CD4-positive, alpha-beta T cell treated with Interleukin-4 for 1 hour (primary cell): ENCODE measurements at places on chromosomes 16 and 17.

DNA sequence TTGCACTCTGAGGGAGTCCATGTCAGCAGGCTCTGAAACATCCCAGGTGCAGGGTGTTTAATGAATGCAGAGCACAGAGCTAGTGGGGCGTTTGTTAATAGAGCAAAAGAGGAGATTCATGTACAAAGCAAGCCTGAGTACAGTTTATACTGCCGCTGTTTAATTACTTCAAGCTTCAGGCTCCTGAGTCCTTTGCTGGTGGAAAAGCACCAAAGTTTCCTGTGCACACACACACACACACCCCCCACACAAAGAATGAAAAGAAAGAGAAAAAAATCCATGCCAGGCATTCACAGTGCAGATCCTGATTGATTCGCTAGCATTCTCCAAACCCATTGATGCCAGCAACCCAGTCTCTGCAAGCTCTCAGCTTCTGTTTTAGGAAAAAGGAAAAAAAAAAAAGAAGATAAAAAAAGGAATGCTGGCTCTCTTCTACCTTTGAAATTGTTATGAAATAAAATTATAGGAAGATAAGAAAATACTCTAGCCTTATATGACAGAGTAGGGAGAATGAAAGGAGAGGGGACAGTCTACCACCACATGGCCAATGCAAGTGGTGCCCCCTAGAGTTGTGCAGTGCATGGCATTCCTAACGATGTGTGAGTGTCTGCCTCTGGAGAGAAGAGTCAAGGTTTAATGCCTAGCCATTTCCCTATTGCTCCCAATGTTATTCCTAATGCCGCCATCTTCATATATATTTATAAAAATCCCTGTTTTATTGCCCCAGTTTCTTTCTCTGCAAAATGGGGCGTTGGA lies 216.5 kb downstream of the TMEM114 start:
- DNase-seq, result no peak

- no peak for DNase-seq
Observed at GRCh38 chr16:49961089-49961488, 63.9 kb upstream of the CNEP1R1 start.

- no peak for DNase-seq
Observed at GRCh38 chr16:89064606-89065457, 28.8 kb upstream of the ACSF3 start.

DNA sequence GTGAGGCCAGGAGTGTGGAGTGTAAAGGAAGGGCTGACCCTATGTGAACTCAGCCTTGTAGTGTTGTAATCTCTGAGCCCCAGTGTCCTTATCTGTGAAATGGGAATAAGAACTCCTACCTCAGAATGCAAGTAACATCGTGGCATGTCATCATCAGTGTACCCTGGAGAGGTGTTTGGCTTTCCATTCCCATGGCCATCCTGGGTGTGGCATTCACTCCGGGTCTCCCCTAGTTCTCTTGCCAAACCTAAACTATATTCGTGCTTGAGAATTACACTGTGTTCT lies 1.9 kb downstream of the NXPH3 start:
- DNase-seq, result no peak

DNA sequence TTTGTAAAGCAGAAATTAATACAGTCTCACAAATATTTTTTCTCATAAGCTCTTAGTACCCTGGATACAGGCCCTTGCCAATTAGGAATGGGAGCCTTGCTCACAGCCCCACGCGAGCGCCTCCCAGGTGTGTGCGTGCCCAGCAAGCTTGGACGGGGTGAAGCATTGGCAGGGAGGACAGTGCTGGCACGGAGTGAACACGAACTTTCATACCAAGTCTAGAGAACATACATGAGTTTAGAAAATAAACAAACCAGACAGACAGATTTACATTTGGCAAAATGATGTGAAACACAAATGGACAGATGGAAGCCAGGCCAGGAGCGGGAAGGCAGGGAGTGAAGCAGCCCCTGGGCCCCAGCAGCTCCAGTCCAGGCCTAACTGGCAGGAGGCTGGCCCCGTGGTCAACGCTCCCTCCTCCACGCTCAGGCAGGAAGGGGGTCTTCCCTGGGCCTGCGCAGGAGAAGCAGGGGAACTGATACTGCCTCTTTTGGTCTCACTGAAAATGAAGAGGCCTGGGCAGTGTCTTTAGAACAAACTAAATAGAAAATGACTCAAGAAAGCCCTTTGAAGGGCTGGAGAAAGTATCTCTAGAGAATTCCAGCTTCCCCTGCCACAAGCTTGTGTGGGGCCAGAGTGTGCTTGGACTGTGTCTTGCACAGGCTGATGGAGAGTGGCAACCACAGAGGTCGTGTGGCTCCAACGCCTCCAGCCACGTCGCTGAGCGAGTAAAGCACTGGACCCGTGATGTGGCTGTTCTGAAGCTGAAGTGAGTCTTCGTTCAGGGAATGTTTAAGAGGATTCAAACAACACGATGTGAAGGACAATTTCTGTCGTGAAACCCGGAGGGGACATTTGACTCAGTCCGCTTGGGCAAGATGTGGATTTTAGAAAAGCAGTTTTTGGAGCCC lies 9.9 kb upstream of the FOXJ1 start:
- DNase-seq, result no peak

GRCh38 chr17:74478420-74479100 lies 12.1 kb downstream of the CD300A start:
- peak; percentile 60 for DNase-seq

DNA sequence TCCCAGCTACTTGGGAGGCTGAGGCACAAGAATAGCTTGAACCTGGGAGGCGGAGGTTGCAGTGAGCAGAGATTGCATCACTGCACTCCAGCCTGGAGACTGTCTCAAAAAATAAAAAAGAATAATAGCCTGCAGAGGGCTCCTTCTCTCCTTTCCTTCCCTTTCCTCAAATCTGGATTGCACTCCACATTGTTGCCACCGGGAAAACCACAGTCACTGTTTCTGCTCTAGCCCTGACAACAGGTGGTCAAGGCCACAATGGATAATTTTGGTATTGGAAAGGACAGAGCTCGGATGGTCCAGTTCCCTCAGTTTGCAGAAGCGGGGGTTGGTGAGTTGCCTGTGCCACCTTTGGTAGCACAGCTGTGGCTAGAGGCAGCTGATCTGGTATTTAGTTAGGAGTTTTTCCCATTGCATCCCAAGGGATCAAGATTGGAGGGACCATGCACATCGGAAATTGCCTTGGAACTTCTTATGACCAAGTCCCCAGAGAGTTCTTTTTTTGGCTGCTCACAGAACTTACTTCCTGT lies 44.7 kb upstream of the PRSS54 start:
- no peak for DNase-seq

DNA sequence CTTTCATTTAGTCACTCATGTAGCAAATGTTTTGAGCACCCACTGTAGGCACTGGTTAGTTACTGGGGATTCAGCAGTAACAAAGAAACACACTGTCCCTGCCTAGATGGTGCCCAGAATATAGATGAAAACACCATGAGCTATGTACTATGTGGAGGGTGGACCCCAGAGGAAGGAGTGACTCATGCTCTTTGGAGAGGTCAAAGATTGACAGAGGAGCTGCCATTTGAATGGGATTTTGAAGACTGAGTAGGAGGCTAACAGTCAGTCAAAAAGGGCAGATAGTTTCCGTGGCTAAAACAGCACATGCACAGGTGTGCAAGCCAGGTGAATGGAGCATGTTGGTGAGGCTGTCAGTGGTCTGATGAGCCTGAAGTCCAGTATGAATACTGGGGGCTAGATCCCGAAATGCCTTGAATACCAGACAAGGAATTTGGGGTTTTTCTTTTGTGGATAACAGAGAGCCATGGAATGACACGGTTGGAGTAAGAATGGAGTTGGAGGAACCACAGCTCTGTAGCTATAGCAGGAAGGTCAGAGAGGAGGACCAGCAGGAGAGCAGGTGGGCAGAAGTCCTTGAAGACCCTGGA lies 6.1 kb downstream of the IL21R start:
- DNase-seq, result peak; percentile 56

GRCh38 chr16:52832771-52833170 lies 219.9 kb downstream of the CHD9NB start:
- no peak for DNase-seq

DNA sequence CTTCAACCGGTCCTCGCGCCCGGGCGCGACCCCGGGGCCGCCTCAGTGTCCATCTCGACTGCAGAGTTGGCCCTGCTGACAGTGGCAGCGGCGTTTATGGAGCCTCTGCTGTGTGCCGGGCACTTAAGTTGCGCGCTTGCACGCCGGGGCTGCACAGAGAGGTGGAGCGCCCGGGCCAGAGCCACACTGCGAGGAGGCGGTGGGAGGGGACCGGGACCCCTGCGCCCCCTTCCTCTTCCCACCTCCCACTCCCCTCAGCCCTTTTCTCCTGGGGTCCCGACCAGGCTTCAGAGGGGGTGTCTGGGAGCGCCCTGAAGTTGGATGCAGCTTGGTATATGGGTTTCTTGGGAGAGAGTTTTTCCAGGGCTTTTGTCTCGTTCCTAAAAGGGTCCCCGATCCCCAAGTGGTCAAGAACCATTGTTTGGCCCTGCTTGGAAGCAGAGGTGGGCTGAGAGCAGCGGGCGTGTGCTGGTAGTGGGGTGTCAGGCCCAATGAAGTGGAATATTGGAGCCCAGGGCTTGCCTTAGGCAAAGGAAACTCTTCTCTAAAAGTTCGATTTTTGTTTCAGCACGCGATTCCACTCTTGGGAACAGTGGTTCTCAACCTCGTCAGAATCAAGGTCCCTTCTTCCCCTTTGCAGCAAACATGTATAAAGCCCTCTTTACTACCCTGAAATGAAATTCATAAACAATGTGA lies 605 bp downstream of the MRTFB start:
- DNase-seq, result peak; percentile 12

GRCh38 chr16:8962393-8963009 lies 1.2 kb downstream of the USP7 start:
- DNase-seq, result peak; percentile 76

GRCh38 chr17:33169580-33170285 lies 123.4 kb downstream of the ASIC2 start:
- DNase-seq, result no peak

DNA sequence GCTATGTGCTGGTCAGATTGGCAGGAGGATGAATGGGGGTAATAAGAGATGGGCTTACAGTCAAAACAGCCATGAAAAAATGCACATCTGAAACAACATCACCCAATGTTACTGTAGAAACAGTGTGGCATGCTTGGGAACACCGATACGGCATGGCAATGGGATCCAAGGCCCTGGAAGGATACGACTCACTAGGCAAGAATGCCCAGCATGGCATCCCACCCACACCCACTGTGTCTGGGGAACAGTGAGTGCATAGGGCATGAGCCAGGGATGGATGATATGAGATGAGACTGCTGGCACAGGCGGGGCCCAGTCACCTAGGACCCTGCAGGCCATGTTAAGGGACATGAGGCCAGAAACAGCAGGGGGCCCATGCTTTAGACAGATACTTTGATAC lies 11.5 kb downstream of the TRIM25 start:
- no peak for DNase-seq

- DNase-seq, result no peak
Observed at GRCh38 chr17:16941072-16942036, 30.6 kb downstream of the TNFRSF13B start.

DNA sequence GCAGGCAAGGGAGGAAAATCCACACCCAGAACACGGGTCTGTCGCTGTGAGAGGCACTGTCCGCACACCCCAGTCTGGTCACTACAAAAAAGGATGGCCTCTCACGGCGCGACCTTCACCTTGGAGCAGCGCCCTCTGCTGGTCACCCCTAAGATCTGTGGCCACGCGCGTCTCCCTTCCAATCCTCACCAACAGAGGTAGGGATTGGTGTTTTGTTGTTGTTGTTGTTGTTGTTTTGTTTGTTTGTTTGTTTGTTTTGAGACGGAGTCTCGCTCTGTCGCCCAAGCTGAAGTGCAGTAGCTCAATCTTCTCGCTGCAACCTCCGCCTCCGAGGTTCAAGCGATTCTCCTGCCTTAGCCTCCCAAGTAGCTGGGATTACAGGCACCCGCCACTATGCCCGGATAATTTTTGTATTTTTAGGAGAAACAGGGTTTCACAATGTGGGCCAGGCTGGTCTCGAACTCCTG lies 15.0 kb upstream of the C17orf58 start:
- DNase-seq, result peak; percentile 53

DNA sequence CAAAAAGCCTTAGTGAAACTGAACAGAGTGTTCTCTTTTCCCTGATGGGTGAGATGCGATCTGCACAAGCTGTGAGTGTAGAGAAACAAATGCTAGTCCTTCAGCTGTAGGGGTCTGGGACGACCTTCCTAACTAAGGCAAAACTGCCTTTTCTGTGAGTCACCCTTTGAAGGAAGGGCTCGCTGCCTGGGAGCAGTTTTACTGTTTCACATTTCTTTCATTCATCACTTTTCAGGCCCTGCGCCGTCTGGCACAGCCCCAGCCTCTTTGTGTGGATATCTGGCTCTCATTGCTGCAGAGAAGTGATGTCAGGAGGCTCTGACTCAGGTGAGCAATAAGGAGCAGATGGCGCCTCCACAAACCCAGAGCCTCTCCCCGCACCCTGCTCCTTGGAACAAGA lies 57.4 kb downstream of the HS3ST3A1 start:
- no peak for DNase-seq

GRCh38 chr17:66337866-66338485 lies 35.6 kb downstream of the PRKCA start:
- no peak for DNase-seq
